Activated naive CD8-positive, alpha-beta T cell treated with anti-CD3 and anti-CD28 coated beads for 36 hours (primary cell): ENCODE measurements at places on chromosomes 4 and X. TPM values are rescaled to one million over a fixed set of nuclear protein-coding genes. Genes with fewer than 3 reads are reported as not detected.

The SPCS3 gene
- total RNA-seq = 166 TPM

The IL21 gene
- not detected for total RNA-seq

DNA sequence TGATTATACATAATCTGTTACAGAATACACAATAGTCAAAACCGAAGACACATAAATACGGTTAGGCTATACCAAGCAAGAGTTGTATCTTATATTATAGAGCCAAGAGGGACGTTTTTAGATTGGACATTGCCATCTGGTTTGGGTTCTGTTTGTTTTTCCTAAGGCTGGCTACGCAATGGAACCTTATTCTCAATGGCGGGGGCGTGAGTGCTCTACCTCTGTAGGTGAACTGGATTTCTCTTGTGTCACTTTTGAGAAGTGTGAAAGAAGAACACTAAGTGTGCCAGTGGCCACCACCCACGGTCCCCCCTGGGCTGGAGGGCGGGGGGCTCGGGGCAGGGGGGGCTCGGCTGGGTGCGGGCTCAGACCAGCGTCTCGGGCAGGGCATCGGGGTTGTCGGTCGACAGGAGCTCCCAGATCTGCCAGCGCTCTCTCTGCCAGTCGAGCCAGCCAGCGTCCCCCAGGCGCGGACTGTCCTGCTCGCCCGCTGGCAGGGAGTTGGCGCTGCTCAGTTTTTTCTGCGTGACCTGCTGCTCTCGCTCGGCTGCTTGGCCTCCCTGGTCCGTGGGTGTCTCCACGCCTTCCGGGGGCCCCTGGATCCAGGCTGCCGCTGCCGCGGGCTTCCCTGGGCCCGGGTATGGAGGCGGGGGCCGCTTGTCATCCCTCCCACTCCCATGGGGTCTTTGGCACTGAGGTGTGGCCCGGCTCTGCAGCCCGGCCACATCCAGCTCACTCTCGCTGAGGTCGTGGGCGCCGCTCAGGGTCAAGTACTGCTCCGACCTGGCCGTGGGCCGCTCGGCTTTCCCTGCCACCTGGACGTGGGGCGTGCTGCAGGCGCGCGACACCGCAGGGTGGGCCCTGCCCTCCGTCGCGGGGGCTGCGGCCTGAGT is 27.6 kb downstream of the HCCS start:
- H3K27ac ChIP-seq = no peak overlapping the region
- no peaks in the 10 kb centered on the region for H3K4me1 ChIP-seq
- no peak for DNase-seq
- no peak overlapping the region for H3K4me3 ChIP-seq
- H3K27me3 ChIP-seq = no peaks in the 10 kb centered on the region

- H3K27ac ChIP-seq = no peak overlapping the region
- no peak for DNase-seq
- H3K27me3 ChIP-seq = no peaks in the 10 kb centered on the region
- no peaks in the 10 kb centered on the region for H3K4me1 ChIP-seq
- no peak overlapping the region for H3K4me3 ChIP-seq
- no peaks in the 10 kb centered on the region for H3K36me3 ChIP-seq
Measured at GRCh38 chr4:99157478-99157935, 13.4 kb upstream of the ADH4 start.

- H3K4me1 ChIP-seq = no peaks in the 10 kb centered on the region
- DNase-seq = no peak
- no peak overlapping the region for H3K27ac ChIP-seq
- H3K27me3 ChIP-seq = no peaks in the 10 kb centered on the region
Measured at GRCh38 chr4:186516287-186516686, 39.1 kb downstream of the MTNR1A start.

The ZNF674 gene
- total RNA-seq = 1.7 TPM

The PFKFB1 gene
- 0.54 TPM for total RNA-seq

GRCh38 chr4:185036842-185037241 is 18.6 kb downstream of the HELT start:
- no peaks in the 10 kb centered on the region for H3K36me3 ChIP-seq
- no peak overlapping the region for H3K27ac ChIP-seq
- no peak for DNase-seq
- peaks cover 8% of the 10 kb centered on the region for H3K4me1 ChIP-seq
- peaks cover 15% of the 10 kb centered on the region for H3K27me3 ChIP-seq

- H3K4me3 ChIP-seq = no peak overlapping the region
- H3K36me3 ChIP-seq = no peaks in the 10 kb centered on the region
- H3K27me3 ChIP-seq = no peaks in the 10 kb centered on the region
- DNase-seq = no peak
Measured at GRCh38 chr4:90027565-90027964, 99.6 kb upstream of the CCSER1 start.

GRCh38 chr4:11791797-11792196 is 363.1 kb upstream of the HS3ST1 start:
- no peaks in the 10 kb centered on the region for H3K36me3 ChIP-seq
- no peaks in the 10 kb centered on the region for H3K27me3 ChIP-seq

GRCh38 chr4:158376106-158376840 is 145.4 kb upstream of the RXFP1 start:
- H3K4me3 ChIP-seq = no peak overlapping the region
- H3K27ac ChIP-seq = no peak overlapping the region
- no peak for DNase-seq
- H3K36me3 ChIP-seq = no peaks in the 10 kb centered on the region
- peaks cover 3% of the 10 kb centered on the region for H3K27me3 ChIP-seq
- no peaks in the 10 kb centered on the region for H3K4me1 ChIP-seq

DNA sequence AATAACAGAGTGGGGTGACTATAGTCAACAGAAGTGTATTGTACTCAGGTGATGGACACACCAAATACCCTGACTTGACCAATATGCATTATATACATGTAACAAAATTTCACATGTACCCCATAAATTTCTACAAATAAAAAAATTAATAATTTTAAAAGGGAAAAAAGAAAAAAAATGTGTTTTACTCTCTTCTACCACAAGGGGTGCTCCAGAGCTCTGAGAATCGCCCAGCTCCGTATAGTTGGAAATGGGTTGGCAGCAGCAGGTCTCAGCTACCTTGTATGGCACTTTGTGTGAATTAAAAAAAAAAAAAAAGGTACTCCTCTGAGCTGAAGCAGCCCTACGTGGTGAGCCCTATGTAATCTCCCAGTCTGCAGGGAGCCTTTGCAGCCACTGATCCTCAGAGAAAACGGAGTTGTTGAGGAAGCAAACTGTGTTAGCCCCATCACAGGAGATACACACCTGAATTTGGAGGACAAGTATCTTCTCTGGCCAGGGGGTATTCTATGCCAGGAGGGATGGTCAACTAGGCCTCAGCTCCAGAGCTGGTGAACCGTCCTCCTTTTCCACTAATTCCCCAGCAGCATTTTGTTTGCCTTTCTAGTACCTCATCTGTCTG is 17.2 kb upstream of the POLA1 start:
- H3K27me3 ChIP-seq = no peaks in the 10 kb centered on the region
- H3K4me1 ChIP-seq = no peaks in the 10 kb centered on the region
- no peaks in the 10 kb centered on the region for H3K36me3 ChIP-seq
- no peak overlapping the region for H3K27ac ChIP-seq
- no peak overlapping the region for H3K4me3 ChIP-seq

The TDO2 gene
- total RNA-seq = 0.16 TPM

GRCh38 chr4:141543176-141543575 is 93.2 kb upstream of the IL15 start:
- H3K36me3 ChIP-seq = no peaks in the 10 kb centered on the region
- no peak overlapping the region for H3K27ac ChIP-seq
- H3K4me3 ChIP-seq = no peak overlapping the region

DNA sequence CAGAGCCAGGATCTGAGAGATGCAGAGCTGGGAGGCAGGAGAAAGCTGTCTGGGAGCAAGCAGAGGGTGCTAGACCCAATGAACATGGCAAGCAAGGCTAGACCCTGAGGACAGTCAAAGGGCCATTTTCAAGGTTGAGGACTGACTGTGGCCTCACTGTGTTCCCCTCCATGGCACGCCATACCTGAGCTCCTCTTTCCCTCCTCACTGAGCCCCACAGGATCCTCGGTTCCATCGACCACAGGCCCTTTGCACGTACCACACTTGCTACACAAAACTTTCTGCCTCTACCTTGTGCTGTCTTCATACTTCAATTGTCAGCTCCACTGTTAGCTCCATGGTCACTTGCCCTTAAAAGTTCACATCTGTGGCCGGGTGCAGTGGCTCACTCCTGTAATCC is 45.5 kb upstream of the CD99 start:
- peaks cover 31% of the 10 kb centered on the region for H3K4me1 ChIP-seq
- H3K36me3 ChIP-seq = peaks cover 24% of the 10 kb centered on the region
- H3K4me3 ChIP-seq = no peak overlapping the region
- no peak overlapping the region for H3K27ac ChIP-seq

The ASMT gene
- not detected for total RNA-seq

- no peaks in the 10 kb centered on the region for H3K36me3 ChIP-seq
- no peak overlapping the region for H3K27ac ChIP-seq
- H3K27me3 ChIP-seq = no peaks in the 10 kb centered on the region
- DNase-seq = no peak
Measured at GRCh38 chrX:25175743-25176142, 160.0 kb upstream of the ARX start.

GRCh38 chrX:119895843-119896326 is at the start of gene AKAP14:
Gene AKAP14 (plus strand): TSS chrX:119895893. CDS start chrX:119903224, 7,331 bp downstream.
- H3K27me3 ChIP-seq = no peaks in the 10 kb centered on the region
- no peak within 1 kb of the TSS for H3K27ac ChIP-seq
- no peak within 1 kb of the TSS for H3K4me3 ChIP-seq
- DNase-seq = no peak
- H3K4me1 ChIP-seq = no peaks in the 10 kb centered on the region

The TSPYL2 gene
- total RNA-seq = 46.7 TPM

DNA sequence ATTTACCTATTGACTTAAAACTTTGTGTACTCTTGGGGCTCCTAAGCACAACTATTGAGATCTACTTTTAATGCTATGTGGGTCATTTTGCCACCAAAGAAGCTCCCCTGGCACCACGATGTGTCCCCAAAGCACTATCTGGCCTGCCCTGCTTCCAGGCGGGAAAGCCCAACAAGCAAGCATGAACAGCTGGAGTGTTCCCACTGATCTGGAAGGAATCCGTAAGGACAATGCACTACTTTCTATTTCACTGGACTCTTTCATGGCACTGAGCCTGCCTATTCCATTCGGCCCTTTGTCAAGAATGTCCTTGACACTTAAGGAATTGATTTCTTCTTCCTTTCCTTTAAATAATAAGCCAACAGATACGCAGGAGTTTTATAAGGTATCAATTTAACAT is 38.8 kb downstream of the GRIA3 start:
- H3K4me3 ChIP-seq = no peak overlapping the region
- DNase-seq = no peak
- H3K27ac ChIP-seq = no peak overlapping the region
- no peaks in the 10 kb centered on the region for H3K27me3 ChIP-seq
- H3K4me1 ChIP-seq = no peaks in the 10 kb centered on the region
- no peaks in the 10 kb centered on the region for H3K36me3 ChIP-seq

The TMEM31 gene
- not detected for total RNA-seq

DNA sequence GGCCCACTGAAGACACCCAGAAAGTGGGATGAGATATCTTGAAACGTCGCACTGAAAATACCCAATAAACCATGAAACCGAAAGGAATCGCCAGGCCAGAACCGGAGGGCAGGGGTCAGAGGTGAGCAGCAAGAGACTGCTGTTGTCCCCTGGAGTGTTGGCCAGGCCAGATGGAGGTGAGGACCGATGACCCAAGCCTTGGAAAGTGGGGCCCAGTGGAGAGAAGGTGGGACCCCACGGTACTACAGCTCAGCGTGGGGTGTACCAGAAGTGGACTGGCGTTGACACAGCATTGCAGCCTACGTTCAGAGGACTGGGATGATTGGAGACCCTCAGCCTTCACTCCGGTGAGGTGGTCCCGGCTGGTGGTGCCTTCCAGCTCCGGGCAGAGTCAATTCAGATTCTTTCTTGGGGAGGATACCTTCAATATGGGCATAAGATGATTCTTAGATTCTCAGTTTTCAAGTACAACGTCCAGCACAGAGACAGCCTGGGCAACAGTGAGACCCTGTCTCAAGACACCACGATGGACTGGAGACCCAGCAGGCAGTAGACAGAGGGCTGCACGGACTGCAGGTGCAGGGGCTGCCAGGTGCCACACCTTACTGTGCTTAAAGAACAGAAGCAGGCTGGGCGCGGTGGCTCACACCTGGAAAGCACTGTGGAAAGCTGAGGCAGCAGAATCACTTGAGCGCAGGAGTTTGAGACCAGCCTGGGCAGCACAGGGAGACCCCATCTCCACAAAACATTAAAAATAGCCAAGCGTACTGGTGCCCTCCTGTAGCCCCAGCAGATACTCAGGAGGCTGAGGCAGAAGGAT is 23.3 kb downstream of the MAEA start:
- H3K27ac ChIP-seq = no peak overlapping the region
- no peaks in the 10 kb centered on the region for H3K27me3 ChIP-seq
- DNase-seq = no peak

GRCh38 chrX:8870411-8870810 is 69.2 kb upstream of the FAM9A start:
- no peak overlapping the region for H3K4me3 ChIP-seq
- H3K4me1 ChIP-seq = no peaks in the 10 kb centered on the region
- DNase-seq = no peak
- peaks cover 1% of the 10 kb centered on the region for H3K36me3 ChIP-seq

DNA sequence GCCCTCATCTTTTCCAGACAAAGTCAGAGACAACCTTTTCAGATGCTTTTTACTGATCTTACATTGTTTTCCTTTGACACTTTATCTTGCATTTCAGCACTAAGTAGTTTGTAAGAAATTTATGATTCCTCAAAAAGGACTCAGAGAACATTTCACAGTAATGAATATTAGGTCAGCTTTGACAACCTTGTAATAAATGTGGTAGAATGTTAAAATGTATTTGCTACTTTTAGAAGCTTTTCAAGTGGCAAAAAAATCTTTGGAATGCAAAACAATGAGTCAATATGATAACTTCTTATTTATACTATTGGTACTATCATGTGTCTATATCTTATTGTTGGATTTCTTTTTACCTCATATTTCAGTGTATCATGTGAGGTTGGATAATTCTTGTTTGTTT is 146.2 kb upstream of the FAT4 start:
- no peak overlapping the region for H3K4me3 ChIP-seq
- no peak for DNase-seq
- H3K4me1 ChIP-seq = no peaks in the 10 kb centered on the region
- H3K27me3 ChIP-seq = no peaks in the 10 kb centered on the region

GRCh38 chr4:105050896-105051295 is 95.8 kb upstream of the TET2 start:
- no peak overlapping the region for H3K27ac ChIP-seq
- H3K4me1 ChIP-seq = no peaks in the 10 kb centered on the region
- no peak for DNase-seq
- no peaks in the 10 kb centered on the region for H3K27me3 ChIP-seq

GRCh38 chrX:134542485-134542884 is 82.5 kb downstream of the HPRT1 start:
- no peak overlapping the region for H3K4me3 ChIP-seq
- no peaks in the 10 kb centered on the region for H3K36me3 ChIP-seq
- no peak overlapping the region for H3K27ac ChIP-seq

GRCh38 chr4:23934915-23935314 is 45.1 kb upstream of the PPARGC1A start:
- no peaks in the 10 kb centered on the region for H3K4me1 ChIP-seq
- no peak overlapping the region for H3K4me3 ChIP-seq
- no peak for DNase-seq
- H3K27me3 ChIP-seq = no peaks in the 10 kb centered on the region

The IBSP gene
- not detected for total RNA-seq

The RENBP gene
- total RNA-seq = 15.2 TPM
